ENCODE measurements at places on chromosomes 3 and 15.

- DNase-seq: no peak
Observed at GRCh38 chr3:127286571-127287140, 1.2 kb downstream of the PRR20G start.

DNA sequence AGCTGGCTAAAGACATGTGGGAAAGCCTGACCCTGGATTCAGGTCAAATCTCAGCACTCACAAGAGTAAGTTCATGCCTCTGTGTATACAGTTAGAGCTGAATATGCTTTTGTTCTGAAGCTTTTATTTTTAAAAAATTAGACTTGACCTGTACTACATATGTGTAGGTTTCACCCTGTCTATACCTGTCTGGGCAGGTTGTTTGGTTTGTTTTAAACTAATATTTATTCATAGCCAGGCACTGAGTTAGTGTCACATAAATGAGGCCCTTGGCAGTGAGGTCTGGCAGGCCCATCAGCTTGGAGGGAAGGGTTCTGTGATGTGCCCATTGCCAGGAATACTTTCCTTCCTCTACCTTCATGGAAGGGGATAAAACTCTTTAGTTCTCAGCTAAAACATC is 1.9 kb downstream of the DNAJA4 start:
- no peak for DNase-seq

DNA sequence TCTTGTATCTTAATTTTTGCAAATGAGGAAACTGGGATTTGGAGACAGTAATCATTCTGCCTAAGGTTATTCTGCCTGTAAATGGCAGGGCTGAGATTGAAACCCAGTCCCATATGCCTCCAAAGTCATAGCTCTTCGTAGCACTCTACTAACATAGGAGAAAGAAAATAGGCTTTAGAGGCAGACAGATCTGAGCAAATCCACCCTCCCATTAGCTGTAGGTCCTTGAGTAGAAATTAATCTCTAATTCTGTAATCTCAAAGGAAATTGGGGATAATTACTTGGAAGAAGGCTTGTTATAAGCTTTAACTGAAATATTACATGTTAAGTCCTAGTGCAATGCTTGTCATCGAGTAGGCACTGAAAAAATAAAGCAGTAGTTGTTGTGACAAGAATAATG is 252.1 kb upstream of the PEX5L start:
- DNase-seq: no peak

DNA sequence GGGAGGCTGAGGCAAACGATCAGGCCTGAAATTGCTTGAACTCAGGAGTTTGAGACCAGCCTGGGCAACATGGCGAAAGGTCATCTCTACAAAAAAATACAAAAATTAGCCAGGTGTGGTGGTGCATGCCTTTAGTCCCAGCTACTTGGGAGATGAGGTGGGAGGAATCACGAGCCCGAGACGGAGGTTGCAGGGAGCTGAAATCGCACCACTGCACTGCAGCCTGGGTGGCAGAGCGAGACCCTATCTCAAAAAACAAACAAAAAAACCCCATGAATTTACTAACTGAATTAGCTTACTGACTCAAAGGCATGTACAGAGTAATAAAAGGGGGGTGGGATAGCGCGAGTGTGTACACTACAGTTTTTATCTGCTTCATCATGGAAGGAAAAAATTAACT is 19.3 kb downstream of the ARF4 start:
- no peak for DNase-seq

DNA sequence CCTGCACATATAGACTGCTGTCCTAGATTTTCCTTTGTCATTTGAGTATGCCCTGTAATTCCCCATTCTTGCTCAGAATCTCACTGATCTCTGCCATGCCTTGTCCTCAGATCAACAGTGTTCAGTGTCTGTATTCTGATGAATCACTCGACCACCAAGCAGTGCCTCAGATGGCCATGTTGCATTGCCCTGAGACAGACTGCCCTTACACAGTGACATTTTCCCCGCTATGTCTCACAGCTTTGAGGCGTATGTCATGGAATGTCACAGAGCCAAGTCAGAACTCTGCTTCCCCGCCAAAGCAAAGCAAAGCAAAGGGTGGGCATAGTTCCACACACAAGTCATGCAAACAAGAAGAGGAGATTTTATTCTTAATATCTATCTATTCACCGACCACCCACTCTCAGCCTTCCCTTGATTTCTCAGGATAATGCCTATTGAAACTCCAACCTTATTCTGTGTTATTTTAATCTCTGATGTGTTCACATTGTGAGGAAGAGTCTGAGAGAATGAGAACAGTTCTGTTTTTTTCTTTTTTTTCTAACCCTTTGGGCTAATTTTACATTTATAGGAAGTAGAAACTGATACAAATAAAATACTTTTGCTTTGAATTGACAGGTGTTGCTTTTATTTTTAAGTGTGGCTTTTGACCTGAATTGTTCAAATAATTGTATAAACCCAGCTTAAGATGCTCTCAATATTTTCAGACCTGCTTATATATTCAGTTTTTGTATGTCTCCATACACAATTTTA is 16.9 kb upstream of the PSMD6 start:
- DNase-seq: no peak

DNA sequence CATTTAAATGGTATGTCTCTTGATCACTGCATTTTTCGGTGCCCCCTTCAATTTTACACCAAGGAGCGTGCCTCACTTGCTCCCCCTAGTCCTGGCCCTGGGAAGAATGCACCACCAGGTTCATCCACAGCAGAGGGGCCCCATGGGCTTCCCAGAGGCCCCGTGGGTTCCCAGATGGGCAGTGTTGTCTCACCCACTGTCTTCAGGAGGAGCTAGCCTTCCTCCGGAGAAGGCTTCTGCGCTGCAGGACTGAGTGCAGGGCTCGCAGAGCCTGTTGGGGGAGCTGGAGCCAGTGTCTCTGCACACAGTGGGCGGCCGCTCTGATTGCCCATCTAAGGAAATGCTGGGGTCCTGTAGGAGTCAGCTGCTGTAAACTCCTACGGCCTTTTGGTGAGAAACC is 45.9 kb downstream of the POLR2M start:
- no peak for DNase-seq

DNA sequence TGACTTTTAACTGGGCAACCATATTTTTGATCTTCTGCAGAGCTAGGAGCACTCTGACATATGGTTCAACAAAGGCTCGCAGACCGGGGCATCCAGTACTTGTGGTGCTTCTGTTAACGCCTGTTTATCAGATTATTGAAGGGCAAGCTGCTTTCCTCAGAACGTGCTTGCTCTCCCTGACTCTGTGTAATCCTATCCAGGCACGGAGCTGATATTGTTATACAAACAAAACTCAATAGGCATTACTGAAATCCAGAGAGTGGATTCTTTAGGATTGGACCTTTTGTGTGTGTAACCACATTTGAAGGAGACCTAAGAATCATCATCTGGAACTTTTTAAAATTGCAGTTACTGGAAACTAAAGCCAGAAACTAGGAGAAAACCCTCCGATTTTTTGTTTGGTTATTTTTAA is 246.5 kb downstream of the PTPRG start:
- no peak for DNase-seq

- no peak for DNase-seq
Observed at GRCh38 chr3:53525765-53526703, 31.6 kb downstream of the CACNA1D start.

DNA sequence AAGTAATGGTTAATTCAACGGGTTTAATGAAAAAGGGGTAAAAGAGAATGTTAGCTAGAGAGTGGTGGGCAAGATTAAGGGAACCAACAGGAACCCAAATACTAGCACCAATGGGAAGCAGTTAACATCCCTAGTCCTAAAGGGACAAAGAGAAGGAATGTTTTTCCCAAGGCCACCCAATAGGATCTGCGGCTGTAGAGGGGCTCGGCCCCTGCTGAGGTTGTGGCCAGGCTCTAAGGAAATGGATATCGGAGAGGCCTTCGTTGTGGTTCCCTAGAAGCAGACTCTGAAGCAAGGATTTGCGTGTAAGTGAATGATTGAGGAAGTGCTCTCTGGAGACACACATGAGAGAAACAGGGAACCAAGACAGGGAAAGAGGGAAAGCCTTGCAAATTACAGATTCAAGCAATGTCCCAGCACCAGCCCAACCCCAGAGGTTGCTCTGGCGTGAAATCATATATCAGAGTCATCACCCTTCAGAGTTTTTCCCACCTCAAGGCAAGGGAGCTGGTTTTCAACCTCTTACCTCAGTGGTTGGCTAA is 83.6 kb upstream of the TNIK start:
- DNase-seq: no peak

DNA sequence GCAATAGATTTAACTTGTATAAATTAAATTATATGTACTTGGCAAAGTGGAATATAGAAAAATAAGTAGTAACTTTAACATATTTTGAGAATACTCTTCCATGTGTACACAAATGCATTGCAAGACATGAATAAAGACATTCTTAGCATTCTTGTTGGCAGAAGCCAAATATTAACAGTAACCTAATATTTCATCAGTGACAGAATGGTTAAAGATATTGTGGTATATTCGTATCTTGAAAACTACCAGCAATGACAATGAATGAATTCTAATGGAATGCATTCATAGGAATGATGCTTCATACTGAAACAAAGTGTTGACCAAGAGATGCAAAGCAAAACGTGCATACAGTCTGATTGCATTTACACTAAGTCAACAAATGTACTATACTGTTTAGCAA is 524.7 kb downstream of the GRM7 start:
- no peak for DNase-seq

- DNase-seq: no peak
Observed at GRCh38 chr15:73745073-73745472, 8.1 kb downstream of the INSYN1 start.

DNA sequence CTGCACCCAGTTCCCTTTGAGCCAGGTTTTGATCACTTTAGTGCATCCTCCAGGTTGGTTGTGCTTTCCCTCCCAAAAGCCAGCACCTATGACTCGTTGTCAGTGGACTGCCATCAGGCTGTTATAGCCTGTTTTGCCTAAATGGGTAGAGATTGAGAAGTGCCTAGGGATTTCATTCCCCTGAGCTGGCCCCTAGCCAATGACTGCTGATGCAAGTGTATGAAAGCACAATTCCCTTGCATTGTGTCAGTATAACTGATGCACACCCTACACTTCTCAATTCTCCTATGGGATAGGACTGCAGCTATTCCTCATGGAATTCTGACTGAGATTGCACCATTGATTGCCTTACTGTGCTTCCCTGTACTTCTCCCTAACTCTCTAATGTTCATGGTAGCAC is 102.1 kb upstream of the ARPP21 start:
- DNase-seq: no peak

GRCh38 chr3:149717391-149718056 is 34.8 kb downstream of the COMMD2 start:
- DNase-seq: peak; percentile 72

GRCh38 chr15:57962887-57963286 is 102.6 kb downstream of the ALDH1A2 start:
- DNase-seq: no peak

DNA sequence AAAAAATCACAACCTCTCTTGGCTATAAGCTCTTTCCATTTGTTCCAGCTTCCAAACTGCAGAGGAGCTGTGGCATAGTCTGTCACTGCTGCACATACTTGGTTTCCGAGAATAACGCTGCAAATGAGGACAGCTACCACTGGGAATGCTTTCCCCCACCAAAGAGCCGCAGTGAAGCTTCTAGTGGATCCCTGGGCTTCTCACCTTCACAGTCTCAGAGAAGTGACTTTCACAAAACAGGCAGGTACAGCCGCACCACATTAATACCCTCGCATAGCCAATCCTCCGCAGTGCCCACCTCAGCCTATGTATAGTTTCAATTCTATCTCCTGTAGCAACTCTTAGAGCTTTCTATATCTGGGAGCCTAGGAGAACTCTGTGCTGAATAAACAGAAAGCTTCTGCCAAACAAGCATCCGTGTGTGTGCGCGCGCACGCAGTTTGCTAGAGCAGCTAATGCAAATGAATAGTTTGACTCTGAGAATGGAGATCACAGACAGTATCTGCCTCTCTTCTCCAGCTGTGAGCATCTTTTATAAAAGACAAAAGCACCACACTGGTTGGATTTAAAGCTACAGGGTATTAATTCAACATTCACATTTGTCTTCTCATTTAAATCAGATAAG is 81.9 kb upstream of the PLXND1 start:
- DNase-seq: peak; percentile 72

GRCh38 chr3:99933971-99934750 is 116.5 kb downstream of the CMSS1 start:
- no peak for DNase-seq

All from sciatic nerve (tissue), 2 donors.